NCI-H2081 treated with DMSO at 0.1 percent for 48 hours (cell line): ENCODE measurements at places on chromosomes 7 and 10.

DNA sequence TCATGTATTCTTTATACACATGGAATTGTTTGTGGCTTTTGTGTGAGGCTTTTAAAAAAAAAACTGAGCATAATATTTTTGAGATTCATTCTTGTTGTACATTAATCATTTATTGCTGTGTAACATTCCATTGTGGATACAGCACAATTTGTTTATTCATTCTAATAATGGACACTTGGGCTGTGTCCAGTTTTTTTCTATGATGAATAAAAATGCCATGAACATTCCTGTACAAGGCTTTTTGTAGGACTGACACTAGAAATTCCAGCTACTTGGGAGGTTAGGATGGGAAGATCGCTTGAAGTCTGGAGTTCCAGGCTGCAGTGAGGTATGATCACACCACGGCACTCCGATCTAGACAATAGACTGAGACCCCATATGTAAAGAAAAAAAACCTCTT lies 254.3 kb upstream of the CACNA2D1 start:
- no peak for DNase-seq

GRCh38 chr7:151245360-151246101 lies 3.0 kb downstream of the SMARCD3 start:
- no peak for DNase-seq

DNA sequence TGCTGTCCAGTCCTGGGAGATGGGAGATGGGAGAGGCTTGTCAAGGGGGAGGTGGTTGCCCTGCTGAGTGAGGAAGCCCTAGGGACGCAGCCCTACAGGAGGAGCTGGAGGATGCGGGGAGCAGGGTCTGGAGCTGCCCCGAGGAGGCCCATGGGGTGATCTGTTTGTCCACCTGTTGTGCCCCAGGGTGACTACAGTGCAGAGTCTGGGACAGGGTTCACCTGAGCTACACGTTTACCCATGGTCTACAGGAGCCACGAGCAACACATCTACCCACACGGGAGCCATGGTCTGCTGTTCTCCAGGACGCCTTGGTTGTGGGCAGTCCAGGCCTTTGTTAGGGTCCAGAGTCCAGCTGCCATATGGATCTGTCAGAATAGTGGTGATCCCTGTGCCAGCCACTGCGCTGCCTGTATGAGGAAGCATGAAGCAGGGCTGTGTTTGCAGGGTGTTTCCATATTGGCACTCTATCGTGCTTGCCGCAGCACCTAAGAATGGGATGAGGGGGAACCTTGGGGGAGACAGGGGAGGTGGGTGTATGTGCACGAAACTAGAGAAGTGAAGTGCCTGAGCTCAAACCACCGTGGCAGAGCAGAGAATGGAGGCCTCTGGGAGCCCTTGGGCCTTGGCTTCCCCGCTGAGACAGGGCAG lies 23.7 kb downstream of the ZNF775 start:
- no peak for DNase-seq

DNA sequence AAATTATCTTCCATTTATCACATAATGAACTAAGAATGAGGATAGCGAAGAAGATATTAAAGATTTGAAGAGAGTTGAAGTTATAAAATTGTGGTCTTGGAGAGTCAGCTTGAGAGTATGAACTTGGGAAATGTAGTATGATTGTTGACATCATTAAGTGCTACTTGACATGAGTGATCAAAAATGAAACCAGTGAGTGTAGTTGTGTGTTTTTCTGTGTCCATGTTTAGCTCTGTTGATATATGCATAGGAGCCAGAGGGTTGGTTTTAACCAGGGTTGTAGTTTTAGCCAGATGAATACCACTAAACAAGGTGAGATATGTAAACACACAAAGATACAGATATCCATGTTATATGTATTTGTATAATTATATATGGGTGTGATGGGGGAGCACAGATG lies 6.2 kb downstream of the TMEM106B start:
- DNase-seq, result no peak

GRCh38 chr10:74766501-74766900 lies 59.9 kb upstream of the KAT6B start:
- DNase-seq, result no peak

DNA sequence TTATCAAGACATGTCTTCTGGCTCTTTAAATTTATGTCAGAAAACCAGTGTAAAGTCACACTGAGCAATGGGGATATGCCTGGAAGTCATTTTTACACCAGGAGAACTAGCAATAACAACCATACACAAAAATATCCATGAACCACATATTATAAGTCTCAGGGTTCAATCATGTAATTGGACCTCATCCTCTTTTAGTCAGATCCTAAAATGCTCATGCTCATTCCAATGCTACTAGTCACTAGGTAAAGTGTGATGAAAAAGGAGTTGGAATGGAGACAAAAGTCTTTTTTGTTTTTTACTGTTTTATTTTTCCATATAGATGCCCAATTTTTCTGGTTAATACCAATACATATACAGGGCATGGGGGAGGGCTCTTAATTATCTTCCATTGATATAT lies 306.1 kb downstream of the DGKB start:
- DNase-seq, result no peak

- no peak for DNase-seq
Measured at GRCh38 chr7:29851487-29851886, 45.2 kb downstream of the WIPF3 start.

DNA sequence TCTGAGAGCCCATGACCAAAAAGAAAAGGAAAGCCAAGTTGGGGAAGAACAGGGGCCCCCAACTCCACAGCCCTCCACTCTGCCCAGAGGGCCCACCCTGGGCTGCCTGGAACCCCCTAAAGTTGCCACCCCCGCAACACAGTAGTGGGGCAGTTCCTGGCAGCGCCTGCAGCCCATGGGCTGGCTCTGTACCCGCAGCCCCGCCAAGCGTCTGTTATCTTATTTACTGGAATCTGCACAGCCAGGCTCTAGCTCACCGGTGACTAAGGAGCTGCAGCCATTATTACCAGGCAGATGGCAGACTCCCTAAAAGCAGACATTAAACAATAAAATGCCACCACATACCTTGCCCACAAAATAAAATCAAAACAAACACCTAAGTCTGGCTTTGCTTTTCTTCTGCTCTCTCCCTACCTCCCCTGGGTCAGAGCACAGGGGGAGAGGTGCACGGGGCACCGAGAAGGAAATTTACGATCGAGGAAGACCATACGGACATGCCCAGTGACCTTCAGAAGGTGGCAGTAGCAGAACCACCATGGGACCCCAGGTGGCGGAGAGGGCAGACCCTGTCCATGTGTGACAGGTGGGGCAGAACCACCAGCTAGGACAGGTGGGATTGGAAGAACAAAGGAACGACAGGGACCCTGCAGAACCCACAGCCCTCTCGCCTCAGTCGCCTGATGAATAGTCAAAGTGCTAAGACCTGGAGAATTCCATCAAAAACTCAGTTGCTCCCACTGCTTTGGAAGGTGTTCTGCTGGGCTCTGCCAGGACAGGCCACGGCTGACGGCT lies 66.3 kb downstream of the PRKAG2 start:
- no peak for DNase-seq

DNA sequence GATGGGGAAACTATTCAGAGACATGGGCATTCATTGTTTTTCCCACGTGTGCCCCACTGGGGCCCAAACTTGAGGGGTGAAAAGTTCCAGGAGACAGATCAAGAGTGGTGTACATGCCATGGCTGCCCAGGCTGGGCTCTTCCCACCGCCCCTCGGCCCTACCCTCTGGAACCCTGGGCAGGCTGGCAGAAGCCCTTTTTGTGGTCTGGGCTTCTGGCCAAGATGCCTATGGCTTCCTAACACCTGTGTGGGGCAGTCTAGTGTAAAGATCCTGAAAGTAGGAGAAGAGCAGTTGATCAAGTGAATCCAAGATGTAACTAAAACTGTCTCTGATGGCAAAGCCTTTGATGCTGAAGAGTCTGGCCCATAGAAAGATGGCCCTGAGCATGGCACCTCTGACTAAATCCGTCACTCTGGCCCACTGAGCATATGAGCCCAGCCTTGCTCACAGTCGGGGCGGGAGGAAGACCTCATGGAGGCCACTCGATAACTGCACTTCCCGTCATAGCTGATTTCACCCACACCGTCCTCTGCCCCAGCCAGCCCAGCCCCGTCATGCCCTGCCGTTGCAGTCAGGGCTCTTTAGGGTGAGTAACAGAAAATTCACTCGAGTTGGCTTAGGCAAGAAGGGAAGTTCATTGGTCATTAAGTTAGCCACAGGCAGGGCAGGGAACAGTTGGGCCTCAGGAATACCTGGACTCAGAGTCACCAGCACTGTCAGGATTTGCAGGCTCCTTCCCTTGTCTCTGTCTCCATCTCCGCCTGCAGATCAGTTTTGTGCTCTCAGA lies 37.9 kb upstream of the MTPAP start:
- no peak for DNase-seq

DNA sequence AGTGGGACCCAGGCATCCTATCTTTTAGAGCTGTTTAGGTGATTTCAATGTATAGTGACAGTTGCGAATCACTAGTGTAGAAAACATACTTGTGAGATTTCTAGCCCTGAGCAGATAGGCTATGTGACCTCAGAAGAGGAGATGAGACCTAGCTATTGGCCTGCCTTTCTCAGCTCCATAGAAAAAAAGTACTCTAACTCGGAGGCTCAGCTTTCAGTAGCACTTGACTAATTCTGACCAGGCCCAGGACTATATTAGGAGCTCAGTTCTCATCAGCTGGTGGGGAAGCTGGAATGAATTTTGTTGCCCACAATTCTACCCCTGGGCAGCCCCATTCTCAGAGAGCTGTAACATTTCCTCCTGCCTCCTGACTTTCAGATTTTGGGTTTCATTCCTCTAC lies 179.9 kb upstream of the NAMPT start:
- DNase-seq, result no peak

- DNase-seq, result no peak
Measured at GRCh38 chr7:1990001-1990670, 242.6 kb downstream of the MAD1L1 start.

- DNase-seq, result no peak
Measured at GRCh38 chr7:148700661-148701064, 2.0 kb downstream of the CUL1 start.

DNA sequence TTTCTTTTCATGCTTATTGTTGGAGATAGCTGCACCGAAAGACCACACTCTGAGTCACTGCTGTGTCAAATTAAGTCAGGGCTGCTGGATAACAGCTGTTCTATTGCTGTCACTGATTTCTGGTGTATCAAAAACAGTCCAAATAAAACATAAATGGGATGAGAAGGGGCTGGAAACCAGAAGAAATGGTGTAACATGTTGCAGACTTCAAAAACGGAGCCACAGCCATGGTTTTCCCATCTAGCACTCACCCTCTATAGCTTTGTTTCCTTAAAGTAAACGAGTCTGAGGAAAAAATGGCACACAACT lies 103.3 kb upstream of the DIP2C start:
- no peak for DNase-seq

GRCh38 chr7:45698303-45699014 lies 124.3 kb downstream of the ADCY1 start:
- DNase-seq, result no peak

DNA sequence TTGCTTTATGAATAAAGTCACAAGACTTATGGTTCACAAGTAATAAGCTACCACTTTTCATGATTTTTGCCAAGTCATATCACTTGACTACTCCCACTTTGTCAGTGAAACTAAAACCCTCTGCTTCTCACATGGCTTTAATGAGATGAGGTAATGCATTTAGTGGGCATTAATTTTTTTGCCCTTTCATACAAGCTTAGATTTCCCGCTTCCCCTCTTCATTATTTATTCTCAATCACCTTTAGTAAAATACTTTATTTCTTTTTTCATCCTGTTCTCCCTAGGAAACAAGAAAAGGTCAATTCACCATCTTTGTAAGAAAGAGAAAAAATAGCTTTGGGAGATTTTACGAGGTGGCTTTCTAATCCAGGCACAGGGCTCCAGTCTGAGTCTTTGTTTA lies 109.6 kb upstream of the STARD3NL start:
- no peak for DNase-seq

DNA sequence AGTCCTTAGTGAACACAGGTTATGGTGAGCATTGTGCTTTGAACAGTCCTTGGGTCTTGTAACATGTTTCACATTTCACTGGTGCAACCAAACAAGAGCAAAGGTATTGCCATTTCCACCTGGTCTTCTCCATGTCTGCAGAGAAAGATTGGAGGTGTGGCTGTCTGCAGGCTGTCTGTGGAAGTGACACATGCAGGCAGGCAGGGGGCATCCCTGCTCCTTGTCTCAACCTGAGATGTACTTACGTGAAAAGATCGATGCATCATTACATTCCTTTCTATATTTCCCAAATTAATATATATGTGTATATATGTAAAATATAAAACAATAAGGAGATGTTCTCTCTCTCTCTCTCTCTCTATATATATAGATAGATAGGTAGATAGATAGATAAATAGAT lies 54.3 kb downstream of the LRRC18 start:
- no peak for DNase-seq

GRCh38 chr7:44949303-44949702 lies 29.5 kb downstream of the MYO1G start:
- no peak for DNase-seq

DNA sequence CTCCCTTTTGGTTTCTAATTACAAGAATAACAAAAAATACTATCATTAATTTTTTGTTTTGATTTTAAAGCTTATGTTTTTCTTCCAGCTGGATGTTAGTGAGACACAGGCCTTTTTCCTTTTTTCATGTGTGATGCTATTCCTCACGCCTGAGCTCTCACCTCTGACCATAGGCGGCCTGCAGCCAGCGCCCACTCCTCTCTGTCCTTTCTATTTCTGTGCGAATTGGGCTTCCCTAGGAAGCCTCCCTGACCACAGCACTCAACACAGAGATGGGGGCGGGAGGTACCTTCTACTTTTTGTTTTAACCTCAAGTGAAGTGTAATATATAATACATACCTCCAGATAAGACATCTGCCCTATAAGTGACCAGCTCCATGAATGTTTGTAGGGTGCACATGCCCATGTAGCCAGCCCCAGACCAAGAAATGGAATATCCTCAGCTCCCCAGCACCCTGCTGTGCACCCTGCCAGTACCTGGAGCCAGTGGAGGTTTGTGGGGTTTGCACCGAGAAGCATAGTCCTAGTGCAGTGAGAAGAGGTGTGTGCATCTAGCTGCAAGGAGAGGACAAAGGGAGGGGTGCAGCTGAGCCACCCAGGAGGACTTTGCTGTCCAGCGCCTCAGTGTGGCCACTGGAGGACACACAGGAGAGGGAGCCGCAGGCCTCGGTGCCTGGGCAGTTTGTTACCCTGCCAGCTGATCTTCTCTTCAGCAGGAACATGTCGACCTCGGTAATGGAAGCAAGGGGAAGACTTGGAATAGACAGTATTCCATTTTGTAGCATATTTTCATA lies 38.5 kb downstream of the BNIP3 start:
- DNase-seq, result no peak
